ENCODE measurements at places on chromosomes 3 and 15.

- no peak for DNase-seq
Measured at GRCh38 chr3:150515210-150515609, 31.1 kb downstream of the SERP1 start.

GRCh38 chr3:63400246-63400860 is 122.2 kb downstream of the SYNPR start:
- DNase-seq, result no peak

DNA sequence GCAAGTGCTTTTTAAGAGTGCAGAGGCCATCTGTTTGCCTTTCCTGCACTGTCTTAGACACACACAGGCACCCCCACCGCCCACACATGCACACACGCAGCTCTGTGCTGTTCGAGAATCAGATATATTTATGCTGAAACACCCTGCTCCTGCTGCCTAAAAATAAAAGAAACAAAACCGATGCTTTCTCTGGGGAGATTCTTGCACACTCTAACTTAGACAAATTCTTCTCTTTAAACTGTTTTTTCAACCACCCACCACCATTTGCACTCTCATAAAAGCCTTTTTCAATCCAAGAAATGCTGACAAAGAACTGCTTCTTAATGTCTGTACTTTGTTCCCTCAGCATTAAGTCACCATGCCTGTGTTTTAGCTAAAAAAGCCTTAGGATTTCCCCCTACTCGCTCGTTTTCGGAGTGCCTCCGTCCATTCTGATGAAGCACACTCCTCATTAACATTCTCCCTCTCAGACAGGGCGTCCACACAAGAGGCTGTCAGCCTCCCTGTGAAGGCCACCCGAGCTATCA is 26.2 kb downstream of the SLC12A8 start:
- no peak for DNase-seq

DNA sequence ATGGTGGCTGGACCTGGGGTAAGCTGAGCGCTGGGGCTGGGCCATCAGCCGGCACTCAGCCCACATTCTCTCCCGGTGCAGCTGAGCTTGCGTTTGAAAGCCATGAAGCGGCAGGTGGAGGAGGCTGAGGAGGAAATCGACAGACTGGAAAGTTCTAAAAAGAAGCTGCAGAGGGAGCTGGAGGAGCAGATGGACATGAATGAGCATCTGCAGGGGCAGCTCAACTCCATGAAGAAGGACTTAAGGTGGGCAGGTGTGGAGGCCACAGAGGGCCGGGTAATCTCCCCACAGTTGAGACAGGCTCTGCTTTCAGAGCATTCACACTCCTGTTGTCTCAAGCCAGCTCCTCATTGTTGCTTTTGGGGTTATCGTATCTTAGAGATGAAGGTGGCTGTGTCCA is 45.7 kb upstream of the MYZAP start:
- no peak for DNase-seq

DNA sequence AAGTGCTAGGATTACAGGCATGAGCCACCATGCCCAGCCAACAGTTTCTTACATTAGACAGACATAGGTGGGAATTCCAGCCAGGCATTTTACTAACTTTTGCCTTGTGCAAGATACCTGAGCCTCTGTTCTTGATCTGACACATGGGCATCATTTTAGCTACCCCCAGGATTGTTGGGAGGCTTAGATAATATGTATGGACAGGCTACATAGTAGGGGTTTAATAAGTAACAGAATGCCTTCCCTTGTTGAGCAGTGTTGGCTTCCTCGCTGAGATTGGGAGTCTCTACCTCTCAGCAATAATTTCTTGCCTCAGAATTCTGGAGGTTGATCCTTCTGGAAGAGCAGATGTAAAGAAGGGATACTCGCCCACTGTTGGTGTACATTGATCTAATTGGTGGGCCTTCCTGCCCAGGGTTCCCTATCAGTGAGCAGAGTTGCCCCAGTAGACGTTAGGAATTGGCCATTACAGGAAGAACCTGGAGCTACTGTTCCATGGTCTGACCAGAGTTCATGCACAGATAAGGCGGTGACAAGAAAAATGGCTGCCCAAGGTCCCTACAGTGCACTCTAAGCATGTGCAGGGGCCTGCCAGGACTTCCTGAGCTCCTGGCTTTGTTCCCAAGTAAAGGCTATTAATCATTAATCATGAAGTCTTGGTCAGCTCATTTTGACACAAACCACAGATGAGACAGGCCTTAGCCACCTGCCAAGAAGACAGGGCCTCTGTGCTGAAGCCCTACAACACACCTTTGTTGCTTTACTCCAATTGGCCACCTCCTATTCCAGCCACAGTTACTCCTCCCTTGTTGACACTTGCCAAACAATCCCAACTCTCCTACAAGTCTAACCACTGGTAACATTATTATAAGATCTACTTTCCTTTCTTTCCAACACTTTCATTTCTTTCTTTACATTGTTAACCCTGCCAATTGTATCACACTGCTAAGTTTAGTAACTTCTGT is 5.0 kb upstream of the IL17RE start:
- no peak for DNase-seq

Measured in stimulated activated CD4-positive, alpha-beta T cell treated with anti-CD3 and anti-CD28 coated beads, Interleukin-4, amount 100 ng/mL, for 24 hours (primary cell).